WTC11 (cell line): ENCODE measurements at places on chromosomes 12 and 14. TPM values are rescaled to one million over a fixed set of nuclear protein-coding genes. Genes with fewer than 3 reads are reported as not detected.

DNA sequence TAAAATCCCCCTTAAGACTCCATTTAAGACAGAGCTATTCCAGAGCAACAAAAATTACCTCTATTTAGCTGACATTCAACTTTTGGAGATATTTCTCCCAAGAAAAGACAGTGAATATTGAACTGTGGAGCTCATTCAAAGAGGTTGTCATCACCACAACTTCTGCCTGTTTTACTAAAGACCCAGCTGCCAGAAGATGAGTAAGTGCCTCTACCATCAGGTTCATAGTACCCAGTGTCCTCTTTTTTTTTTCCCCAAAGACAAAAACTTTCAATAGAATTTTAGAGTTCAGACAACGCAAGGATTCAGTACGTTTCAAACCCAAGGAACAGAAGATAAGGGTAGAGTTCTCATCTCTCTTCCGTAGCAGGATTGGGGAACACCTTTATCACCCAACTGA is 461.3 kb downstream of the BCAT1 start:
- no peak for DNase-seq
- H3K27ac ChIP-seq: no peak overlapping the region
- no peaks in the 10 kb centered on the region for H3K27me3 ChIP-seq
- H3K36me3 ChIP-seq: no peaks in the 10 kb centered on the region

Gene SDR9C7
- total RNA-seq: not detected in 3 replicates

DNA sequence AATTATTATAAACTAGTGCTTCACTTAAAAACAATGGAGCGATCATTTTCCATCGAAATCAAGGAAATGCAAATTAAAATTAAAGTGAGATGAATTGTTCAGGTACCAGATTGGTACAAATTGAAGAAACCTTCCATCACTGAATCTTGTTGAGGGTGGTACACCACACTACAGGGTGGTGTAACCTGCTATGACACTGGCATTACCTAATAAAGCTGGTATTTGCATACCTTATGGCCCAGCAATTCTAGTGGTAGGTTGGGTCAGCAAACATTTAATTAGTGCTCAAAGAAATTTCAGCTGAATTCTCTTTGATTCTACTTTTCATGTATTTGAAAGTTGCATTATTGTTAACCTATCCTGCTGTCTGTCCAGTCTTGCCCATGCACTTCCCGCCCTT is 9.2 kb downstream of the TIGAR start:
- peaks cover 32% of the 10 kb centered on the region for H3K36me3 ChIP-seq
- H3K27me3 ChIP-seq: no peaks in the 10 kb centered on the region
- H3K4me3 ChIP-seq: no peak overlapping the region

DNA sequence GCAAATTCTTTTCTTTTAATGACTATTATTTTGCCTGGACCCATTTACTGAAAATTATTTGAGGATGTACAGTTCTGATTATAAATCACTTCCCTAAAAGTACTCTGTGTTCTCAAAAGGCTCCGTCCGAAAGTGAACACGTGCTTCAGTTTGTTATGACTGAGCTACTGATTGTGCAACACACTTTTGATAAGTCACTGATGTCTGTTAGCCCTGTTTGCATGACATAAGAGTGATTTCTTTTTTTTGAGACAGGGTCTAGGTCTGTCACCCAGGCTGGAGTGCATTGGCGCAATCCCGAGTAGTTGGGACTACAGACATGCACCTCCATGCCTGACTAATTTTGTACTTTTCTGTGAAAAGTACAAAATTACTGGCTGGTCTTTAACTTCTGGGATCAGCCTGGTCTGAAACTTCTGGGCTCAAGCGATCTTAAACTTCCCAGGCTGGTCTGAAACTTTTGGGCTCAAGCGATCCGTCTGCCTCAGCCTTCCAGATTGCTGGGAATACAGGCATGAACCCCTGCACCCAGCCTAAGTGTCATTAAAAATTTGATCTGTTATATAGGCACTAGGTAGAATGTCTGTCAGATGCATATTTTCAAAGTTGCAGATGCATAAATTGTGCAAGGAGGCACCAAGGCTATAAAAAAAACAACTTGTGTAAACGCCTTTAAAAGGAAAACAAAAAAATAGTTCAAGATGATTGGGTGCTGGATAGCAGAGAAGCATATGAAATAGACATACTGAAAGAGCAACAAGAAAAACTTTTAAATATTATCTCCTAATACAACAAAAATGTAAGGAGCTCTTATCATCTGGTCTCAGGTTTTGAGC is 111.5 kb downstream of the SRGAP1 start:
- DNase-seq: no peak
- no peaks in the 10 kb centered on the region for H3K36me3 ChIP-seq
- no peak overlapping the region for H3K4me3 ChIP-seq
- no peaks in the 10 kb centered on the region for H3K4me1 ChIP-seq

DNA sequence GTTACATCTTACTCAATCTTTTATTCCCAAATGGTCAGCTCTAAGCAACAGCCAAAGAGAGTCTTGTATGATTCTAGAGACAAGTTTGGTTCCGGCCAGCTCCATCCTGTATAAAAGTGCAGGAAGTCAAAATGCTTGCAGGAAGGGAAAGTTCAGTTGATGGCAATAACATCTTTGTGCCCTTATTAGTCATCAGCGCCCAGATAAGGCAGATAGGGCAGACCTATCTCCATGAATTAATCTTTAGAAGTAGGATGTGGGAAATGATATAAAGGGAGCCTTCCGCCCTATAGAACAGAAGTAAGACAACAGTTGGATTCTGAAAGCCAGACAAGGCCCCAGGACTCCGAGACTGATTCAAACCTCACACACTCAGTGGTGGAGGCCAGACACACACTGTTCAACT is 6.4 kb downstream of the GNS start:
- DNase-seq: no peak
- H3K27ac ChIP-seq: no peak overlapping the region; the same call in 1 of the 2 replicates
- no peak overlapping the region for H3K4me3 ChIP-seq
- H3K36me3 ChIP-seq: peaks cover 23% of the 10 kb centered on the region
- no peaks in the 10 kb centered on the region for H3K27me3 ChIP-seq
- no peaks in the 10 kb centered on the region for H3K4me1 ChIP-seq

GRCh38 chr12:83121897-83122622 is 435.4 kb downstream of the TMTC2 start:
- peak overlapping the region; percentile 50 for H3K27ac ChIP-seq
- no peak for DNase-seq
- H3K36me3 ChIP-seq: no peaks in the 10 kb centered on the region
- no peaks in the 10 kb centered on the region for H3K27me3 ChIP-seq

DNA sequence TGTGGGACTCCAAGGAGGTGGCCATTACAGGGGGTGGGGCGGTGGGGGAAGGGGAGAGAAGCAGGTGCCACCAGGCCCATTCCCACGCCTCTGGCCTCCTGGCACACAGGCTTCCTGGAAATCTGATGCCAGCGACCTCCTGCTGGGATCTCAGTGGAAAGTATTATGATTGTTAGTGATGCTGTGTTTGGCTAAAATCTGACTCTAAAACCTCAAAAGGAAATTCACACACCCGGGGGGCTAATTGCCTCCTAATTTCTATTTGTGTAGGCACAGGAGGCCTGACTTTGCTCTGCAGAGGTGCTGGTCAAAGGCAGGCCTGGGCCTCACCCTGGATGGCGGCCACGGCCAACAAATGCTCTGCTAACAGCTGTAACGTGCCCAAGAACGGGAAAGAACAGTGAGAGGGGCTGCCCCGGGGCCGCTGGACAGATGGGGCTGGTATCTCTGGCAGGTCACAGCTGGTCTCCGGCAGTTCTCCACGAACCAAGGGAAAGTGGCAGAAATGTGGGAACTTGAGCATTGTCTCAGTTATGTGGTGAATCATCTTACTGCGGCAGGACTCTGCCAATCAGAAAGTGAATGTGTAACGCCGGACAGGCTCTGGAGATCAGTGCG is 14.3 kb downstream of the FAM181A start:
- peaks cover 30% of the 10 kb centered on the region for H3K27me3 ChIP-seq
- H3K4me1 ChIP-seq: peaks cover 8% of the 10 kb centered on the region
- H3K27ac ChIP-seq: no peak overlapping the region
- no peak overlapping the region for H3K4me3 ChIP-seq
- no peak for DNase-seq
- H3K36me3 ChIP-seq: no peaks in the 10 kb centered on the region

DNA sequence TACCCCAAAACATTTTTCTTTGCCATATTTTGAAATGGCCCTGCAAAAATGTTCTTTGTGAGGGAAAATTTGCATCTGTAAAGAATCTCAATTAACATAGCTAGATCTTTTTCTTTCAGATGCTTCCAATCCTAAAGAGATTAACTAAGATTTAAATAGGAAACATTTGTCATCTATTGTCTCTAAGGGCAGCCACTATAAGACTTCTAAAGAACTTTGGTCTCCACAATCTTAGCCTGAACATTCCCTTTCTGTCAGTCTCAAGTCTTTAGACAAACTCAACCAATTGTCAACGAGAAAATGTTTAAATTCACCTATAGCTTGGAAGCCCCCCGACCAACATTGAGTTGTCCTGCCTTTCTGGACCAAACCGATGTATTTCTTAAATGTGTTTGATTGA is 71.1 kb upstream of the RASSF8 start:
- peaks cover 11% of the 10 kb centered on the region for H3K36me3 ChIP-seq
- H3K4me1 ChIP-seq: peaks cover 59% of the 10 kb centered on the region
- H3K27ac ChIP-seq: peak overlapping the region; percentile 86
- DNase-seq: no peak
- peak overlapping the region; percentile 33 for H3K4me3 ChIP-seq
- H3K27me3 ChIP-seq: peaks cover 3% of the 10 kb centered on the region; the same call in 1 of the 2 replicates

Gene KIF21A
- 24.5 to 34.7 TPM (median 26.4 TPM) in 3 replicates for total RNA-seq

Gene SLC38A4
- total RNA-seq: 6.1 to 12.6 TPM (median 12.1 TPM) in 3 replicates

- DNase-seq: no peak
- no peaks in the 10 kb centered on the region for H3K27me3 ChIP-seq
- no peaks in the 10 kb centered on the region; the same call in 1 of the 2 replicates for H3K4me1 ChIP-seq
- H3K4me3 ChIP-seq: no peak overlapping the region
- H3K36me3 ChIP-seq: peaks cover 7% of the 10 kb centered on the region
These were observed 89.8 kb downstream of the B4GALNT3 start for GRCh38 chr12:549476-550082.

GRCh38 chr12:69653703-69654102 is 43.0 kb upstream of the LRRC10 start:
- no peaks in the 10 kb centered on the region for H3K36me3 ChIP-seq
- H3K27ac ChIP-seq: no peak overlapping the region
- no peaks in the 10 kb centered on the region for H3K4me1 ChIP-seq
- H3K4me3 ChIP-seq: no peak overlapping the region
- no peak for DNase-seq

DNA sequence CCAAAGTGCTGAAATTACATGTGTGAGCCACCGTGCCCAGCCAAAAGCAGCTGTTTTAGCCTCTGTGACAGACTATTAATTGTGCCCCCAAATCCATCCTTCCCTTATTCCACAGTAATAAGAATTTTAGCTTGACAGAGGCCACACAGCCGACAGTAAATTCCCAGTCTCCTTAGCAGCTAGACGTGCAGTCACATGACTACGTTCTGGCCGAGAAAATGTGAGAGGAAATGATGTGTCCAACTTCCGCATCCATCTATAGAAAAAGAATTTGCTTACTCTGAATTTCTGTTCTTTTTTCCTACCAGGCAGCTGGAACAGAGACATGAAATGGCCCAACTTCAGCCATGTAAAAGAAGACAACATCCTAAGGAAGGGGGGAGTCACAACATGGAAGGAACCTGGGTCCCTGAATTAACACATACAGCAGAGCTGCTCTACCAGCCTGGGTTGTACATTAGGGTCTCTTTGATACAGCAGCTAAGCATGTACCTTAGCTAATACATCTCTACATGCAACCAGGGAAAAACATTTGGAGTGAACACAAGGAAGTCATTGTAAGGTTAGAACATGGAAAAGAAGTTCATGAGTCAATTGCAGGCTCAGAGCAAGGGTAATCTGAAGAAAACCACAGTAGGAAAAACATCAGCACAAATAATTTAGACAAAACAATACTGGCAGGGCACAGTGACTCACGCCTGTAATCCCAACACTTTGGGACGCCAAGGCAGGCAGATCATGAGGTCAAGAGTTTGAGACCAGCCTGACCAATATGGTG is 35.5 kb downstream of the CIT start:
- no peak for DNase-seq
- H3K4me3 ChIP-seq: no peak overlapping the region
- no peak overlapping the region for H3K27ac ChIP-seq
- H3K36me3 ChIP-seq: peaks cover 68% of the 10 kb centered on the region
- H3K27me3 ChIP-seq: no peaks in the 10 kb centered on the region

DNA sequence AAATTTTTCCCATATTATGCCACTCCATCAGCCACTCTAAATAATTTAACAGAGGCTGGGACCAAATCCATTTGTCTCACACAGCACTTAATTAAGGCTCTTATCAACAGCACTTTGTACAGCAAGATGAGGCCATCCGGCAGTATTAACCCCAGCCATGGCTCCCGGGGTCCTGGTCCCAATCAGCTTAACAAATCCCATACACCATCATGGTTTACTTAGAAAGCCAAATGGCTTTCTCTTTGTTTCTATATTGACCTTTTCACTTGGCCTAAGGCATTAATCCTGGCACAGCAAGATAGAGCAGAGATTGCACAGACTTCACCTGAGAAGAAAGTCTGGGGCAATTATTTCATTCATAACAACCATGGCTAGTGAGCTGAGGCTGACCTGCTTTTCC is 38.6 kb downstream of the SPTSSA start:
- no peak overlapping the region for H3K4me3 ChIP-seq
- DNase-seq: no peak
- H3K4me1 ChIP-seq: no peaks in the 10 kb centered on the region
- H3K27ac ChIP-seq: no peak overlapping the region
- H3K27me3 ChIP-seq: no peaks in the 10 kb centered on the region

Gene SLC38A1
- total RNA-seq: 136 to 179 TPM (median 143 TPM) in 3 replicates

- no peaks in the 10 kb centered on the region for H3K36me3 ChIP-seq
- no peak overlapping the region for H3K27ac ChIP-seq
- H3K4me3 ChIP-seq: no peak overlapping the region
- H3K4me1 ChIP-seq: peaks cover 6% of the 10 kb centered on the region; the same call in 1 of the 2 replicates
- no peaks in the 10 kb centered on the region; the same call in 1 of the 2 replicates for H3K27me3 ChIP-seq
These were observed 184.0 kb downstream of the CAND1 start for GRCh38 chr12:67453191-67453590.

GRCh38 chr14:103023881-103024473 is 33.4 kb downstream of the CDC42BPB start:
- H3K4me1 ChIP-seq: peaks cover 34% of the 10 kb centered on the region
- no peak for DNase-seq
- H3K4me3 ChIP-seq: no peak overlapping the region

Gene TMEM63C
- total RNA-seq: 3.6 to 8.8 TPM (median 6.0 TPM) in 3 replicates

DNA sequence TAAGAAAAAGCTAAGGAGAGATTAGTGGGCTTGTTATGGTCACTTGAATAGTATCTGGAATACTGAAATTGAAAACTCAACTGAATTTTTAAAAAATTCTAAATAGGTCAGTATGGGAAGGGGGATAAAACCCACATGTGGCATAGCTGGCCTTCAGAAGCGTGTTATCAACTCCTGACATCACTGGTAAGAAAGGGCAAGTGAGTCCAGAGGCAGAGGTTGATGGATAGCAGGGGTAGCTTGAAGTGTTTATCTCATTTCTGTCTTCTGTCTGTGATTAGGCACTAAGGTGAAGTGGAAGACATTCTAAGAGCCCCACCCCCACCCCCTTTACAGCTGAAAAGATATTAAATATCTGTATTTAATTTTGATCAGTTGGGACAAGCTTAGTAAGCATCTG is 261.4 kb upstream of the TMTC1 start:
- no peak for DNase-seq
- H3K4me3 ChIP-seq: no peak overlapping the region
- no peaks in the 10 kb centered on the region for H3K27me3 ChIP-seq
- H3K27ac ChIP-seq: no peak overlapping the region
- H3K36me3 ChIP-seq: no peaks in the 10 kb centered on the region

GRCh38 chr12:66744956-66745383 is 66.1 kb upstream of the GRIP1 start:
- H3K4me1 ChIP-seq: peaks cover 14% of the 10 kb centered on the region
- H3K27ac ChIP-seq: no peak overlapping the region
- no peaks in the 10 kb centered on the region for H3K27me3 ChIP-seq
- H3K36me3 ChIP-seq: no peaks in the 10 kb centered on the region
- no peak overlapping the region for H3K4me3 ChIP-seq
